Hypothalamus (tissue), 51 donors: ENCODE measurements at places on chromosomes 11 and 22.

GRCh38 chr11:10663990-10664389, 29.6 kb downstream of the IRAG1 start:
- DNase-seq = no peak

DNA sequence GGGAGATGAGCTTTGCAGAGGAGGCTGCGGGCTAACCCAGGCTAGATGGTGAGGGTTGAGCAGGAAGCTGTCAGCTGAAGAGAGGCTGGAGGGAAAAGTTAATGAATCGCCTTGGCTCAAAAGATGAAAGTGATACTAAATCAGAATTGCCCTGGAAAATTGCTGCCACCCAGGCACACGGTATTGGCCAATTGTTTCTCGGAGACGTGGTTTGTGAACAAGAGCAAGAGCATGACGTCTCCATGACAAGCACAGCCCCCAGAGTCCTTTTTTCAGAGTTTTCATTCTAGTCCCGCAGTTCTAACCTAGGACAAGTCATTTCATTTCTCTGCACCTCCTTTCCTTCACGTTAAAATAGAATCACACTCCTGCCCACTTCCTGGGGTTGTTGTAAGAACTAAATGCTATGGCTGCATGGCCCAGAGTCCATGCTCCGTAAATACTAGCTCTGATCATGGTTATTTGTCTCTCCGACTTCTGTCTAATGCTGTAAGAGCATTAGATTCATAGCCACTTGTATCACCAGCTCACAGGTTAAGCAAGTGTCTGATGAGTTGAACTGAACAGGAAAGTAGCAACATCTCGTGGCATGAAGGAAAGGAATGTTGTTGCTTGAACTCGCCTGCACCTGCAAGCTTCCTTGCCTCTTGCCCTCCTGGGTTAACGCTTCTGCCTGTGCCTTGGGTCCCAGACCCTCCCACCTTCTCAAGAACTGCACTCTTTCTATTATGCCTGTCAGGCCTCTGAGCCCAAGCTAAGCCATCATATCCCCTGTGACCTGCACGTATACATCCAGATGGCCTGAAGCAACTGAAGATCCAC, 33.8 kb upstream of the NUP50 start:
- DNase-seq = no peak

GRCh38 chr11:103907136-103907535, 129.3 kb upstream of the DDI1 start:
- no peak for DNase-seq

- no peak for DNase-seq
Observed at GRCh38 chr22:26169315-26170111, at the start of gene SEZ6L. Gene SEZ6L (plus strand): TSS chr22:26169462. CDS start chr22:26169670, 208 bp downstream.

GRCh38 chr11:8312986-8313385, 49.3 kb upstream of the LMO1 start:
- DNase-seq = no peak

DNA sequence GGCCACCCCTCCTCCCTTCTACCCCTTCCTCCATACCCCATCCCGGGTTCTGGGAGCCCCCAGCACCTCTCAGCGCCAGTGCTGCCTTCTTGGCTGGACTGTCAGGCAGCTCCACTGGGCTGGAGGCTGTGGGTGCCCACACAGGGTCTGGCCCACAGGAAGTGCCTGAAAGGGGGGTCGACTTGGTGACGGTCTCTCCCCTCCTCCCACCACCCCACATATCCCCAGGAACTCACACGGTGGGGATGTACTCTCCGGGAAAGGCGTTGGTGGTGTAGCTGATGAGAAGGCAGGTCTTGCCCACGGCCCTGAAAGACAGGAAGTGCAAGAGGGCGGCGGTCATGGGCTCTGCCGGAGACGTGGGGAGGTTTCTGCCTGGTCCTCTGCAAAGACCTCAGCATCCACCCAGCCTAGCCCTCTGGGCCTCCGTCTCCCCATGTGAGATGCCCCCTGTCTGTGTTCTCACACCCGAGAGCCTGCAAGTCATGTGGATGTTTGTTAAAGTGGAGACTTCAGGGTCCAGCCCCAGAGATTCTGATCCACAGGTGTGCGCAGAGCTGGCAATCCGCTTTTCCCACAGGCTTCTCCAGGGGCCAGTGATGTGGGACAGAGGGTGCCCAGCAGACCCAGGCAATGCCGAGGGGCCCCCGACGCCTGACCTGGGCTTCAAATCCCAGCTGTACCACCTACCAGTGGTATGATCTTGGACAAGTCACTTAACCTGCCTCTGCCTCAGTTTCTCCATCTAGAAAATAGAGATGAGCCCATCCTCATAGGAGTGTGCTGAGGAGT, 2.5 kb downstream of the RAC2 start:
- no peak for DNase-seq

- no peak for DNase-seq
Observed at GRCh38 chr11:36684840-36685801, 87.1 kb upstream of the RAG2 start.

DNA sequence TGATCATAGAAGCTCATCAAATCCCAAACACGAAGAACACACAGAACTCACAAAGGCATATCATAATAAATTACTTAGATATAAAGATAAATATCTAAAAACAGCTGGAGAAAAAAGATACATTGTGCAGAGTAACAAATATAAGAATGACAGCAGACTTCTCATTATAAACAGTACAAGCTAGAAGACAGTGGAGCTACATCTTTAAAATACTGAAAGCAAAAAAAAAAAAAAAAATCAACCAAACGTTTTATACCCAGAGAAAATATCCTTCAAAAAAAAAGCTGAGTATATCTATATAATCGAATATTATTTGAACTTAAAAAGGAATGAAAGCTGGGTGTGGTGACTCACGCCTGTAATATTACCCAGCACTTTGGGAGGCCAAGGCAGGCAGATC, 90.0 kb downstream of the SBF2 start:
- no peak for DNase-seq

GRCh38 chr22:29454276-29454675, 15.9 kb downstream of the RFPL1 start:
- DNase-seq = no peak

- DNase-seq = no peak
Observed at GRCh38 chr11:93738647-93739081, 2.6 kb downstream of the TAF1D start.

DNA sequence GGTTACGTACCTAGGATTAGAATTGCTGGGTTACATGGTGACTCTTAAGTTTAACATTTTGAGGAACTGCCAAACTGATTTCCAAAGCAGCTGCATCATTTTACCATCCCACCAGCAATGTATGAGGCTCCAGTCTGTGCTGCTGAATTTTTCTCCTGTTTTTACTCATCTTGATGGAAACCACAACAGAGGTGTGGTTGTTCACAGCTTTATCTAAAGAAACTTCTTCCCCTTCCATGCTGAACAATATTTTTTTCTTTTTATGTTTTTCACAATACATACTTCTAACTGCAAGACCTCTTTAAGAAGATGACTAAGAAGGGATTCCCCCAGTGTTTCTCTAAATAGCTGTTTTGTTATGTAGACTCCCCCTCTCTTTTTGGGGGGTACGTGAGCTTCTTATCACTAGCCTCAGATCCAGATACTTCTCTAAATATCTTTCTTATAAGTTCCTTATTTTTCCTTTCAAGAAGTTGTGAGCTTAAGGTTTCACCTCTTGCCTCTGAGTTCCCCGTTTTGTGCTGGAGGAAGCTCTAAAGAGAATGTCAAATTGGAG, 24.0 kb downstream of the TCP11L1 start:
- no peak for DNase-seq

DNA sequence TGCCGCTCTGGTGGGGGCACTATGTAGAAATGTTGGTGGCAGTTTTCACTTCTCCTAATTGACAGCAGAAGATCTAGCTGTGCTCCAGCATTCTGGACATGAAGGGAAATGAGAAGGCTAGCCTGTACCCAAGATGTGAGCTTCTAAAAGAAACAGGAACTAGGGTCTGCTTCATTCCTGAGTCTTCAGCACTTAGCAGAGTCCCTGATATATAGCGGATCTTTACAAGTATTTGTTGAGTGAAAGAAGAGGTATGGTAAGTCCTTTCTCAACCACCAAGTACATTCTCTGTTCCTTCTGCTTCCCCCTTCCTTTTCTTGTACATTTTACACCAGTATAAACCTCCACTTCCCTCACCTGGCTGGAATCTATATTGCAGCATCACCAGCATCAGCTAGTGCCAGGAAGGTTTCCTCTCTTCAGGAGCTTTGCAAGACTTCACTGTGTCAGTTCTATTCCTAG, 408.3 kb upstream of the CADM1 start:
- DNase-seq = no peak

DNA sequence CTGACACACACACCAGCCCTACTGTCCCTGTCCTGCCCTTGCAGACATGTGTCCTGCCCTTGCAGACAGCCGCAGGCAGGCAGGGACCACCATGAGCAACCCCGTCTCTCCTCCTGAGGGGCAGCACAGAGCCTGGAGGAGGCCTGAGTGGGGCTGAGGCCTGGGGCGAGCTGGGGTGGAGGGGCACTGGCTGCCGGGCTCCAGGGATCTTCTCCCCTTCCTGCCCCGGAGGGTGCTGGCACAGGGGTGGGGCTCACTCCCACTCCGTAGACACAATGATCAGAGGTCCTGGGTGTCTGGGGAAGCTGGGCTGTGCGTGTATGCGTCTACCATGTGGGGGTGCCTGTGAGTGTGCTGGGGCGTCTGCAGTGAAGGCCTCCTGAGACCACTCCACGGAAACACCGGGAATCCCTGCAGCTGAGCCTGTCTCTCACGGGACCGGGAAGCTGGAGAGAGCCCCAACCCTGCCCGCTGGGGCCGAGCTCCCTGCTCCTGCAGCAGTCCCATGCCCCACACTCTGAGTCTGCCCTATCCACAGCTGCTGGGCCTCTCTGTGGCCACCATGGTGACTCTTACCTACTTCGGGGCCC, 588 bp downstream of the TSPAN32 start:
- no peak for DNase-seq

DNA sequence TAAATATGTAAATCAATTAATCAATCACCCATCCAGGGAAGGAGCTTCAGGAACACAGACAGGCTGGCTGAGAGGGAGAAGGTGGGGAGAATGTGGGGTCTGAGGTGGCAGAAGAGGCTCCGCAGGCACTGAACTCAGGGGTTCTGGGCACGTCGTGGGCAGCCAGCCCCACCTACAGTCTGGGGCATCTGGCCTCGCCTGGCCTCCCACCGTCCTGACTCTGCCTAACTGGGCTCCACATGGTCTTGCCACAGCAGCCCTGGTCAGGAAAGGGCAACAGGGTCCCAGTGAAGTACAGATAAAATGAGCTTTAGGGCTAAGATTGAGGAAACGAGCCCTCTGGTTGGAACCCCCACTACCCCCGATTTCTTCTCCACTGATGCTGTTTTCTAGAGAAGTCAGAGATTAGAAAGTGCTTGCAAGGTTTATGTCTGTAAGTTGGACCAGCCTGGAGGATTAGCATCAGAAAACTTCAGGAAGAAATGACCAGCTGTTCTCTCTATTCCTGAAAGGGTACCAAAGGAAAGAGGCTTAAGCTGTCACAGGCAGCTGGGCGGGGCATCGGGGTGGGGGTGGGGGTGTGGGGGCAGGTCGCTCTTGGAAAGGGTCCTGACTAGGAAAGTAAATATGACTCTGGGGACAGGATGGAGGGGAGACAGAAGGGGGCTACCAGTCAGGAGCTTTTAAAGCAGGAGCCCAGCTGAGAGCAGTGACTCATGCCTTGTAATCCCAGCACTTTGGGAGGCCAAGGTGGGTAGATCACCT, 261.7 kb downstream of the BUD13 start:
- no peak for DNase-seq

GRCh38 chr11:616320-617198, 809 bp upstream of the IRF7 start:
- DNase-seq = no peak

GRCh38 chr11:28529540-28530410, 421.6 kb downstream of the METTL15 start:
- DNase-seq = no peak

DNA sequence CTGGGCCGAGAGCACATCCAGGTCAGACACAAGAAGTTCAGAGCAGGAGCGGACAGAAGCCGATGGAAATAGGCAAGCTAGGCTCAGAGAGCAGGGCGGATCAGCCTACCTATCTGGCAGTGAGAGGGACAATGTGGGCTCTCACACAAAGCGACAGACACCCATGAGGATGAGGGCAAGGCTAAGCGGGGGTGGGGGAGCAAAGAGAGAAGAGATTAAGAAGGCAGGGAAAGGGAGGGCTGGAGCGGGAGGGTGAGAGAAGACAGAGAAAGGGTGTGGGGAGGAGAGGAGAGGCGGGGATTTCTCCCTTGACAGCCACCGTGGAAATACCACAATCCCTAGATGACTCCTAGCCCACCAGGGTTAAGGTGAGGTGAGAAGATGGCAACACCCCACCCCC, 57.9 kb downstream of the BUD13 start:
- no peak for DNase-seq

- DNase-seq = no peak
Observed at GRCh38 chr11:111696556-111696955, 69.6 kb downstream of the PPP2R1B start.
